AG04450 (cell line): ENCODE measurements at places on chromosomes 12 and 14.

- DNase-seq, result no peak
Measured at GRCh38 chr12:118060301-118061010, 523 bp downstream of the WSB2 start.

- DNase-seq, result no peak
Measured at GRCh38 chr14:44763356-44763755, 198.4 kb downstream of the KLHL28 start.

DNA sequence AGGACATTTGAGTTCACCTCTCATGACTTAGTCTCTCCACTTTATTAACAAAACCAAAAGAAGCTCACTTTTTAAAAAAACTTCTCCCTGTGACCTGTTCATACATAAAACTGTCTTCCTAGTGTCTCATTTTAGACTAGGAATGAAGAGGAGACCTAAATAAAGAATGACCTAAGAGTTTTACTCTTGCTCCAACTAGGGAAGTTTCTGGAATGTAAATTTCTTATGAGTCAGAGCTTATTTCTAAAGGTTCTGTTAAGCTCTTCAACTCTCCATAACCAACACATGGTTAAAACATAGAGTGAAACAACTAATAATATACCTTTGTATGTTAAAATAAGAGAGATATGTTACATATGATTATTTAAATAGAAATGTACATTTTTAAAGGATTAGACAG, 369.8 kb downstream of the EMP1 start:
- no peak for DNase-seq

DNA sequence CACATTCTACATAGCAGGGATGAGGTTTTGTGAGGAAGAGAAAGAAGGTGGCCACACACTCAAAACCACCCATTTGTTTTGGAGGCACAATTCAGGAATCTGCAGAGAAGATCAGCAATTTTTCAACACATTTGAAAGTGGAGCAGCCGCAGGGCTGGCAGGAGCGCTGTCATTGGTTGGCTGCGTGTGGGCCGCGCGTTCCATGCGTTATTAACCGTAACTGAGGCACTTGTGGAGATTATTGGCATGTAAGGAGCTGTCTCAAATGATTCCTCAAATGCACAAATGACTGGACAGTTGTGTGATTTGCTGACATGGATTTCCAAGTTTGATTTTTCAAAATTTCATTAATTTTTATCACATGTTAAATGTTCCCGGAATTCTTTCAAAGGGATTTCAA, 318.5 kb downstream of the TMEM132D start:
- no peak for DNase-seq

DNA sequence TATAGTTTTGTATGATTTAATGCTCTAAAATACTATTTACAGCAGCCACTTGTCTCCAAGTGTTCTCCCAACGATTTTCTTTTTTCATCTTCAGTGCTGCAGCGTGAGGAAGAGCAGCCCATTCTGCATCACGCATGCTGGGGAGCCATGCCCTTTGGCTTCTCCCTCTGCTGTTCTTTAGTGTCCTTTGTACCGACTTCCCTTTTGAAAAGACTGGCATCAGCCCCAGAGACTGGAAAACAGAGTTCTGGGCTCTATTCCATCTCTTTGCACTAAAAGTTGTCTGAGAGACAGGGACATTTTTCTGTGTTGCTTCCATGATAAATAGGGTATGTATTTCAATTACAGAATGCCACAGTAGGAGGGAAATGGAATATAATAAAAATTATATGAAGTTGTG, 105.1 kb downstream of the RERG start:
- no peak for DNase-seq

GRCh38 chr14:96926001-96926400, 128.8 kb downstream of the VRK1 start:
- DNase-seq, result no peak

DNA sequence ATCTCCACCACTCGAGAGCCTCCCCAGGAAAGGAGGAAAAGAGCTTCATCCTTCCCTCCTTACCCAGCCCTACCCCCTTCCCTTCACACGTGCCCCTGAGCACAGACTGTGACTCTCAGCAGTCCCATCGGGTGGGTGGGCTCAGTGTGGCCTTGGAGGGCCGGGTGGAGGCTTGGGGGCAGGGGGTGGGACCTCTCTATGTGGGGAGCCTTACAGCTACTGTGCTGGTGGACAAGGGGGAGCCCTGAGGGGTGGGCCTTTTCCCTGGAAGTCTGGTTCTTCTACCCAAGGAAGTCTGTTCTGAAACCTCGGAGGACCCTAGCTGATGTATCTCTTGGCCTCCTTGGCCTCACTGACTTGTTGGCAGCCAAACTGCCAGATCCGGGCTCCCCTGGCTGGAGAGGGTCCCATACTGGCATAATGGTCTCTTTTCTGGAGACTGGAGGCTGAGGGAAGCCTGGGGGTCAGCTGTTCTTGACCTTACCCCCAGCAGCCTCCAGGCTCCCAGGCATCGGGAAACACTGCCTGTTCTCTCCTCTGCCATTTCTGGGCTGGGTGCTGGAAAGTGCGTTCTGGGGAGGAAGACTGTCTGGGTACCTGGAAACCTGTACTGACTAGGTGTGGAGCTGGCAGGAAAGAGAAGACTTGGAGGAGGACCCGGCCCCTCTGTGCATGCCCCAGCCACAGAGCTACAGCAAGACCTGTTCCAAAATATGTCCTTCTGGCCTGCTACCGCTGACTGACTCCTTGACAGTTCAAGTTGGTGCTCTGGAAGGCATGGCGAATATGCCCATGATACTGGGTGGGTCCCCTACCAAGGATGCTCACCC, 7.6 kb downstream of the VASH1 start:
- DNase-seq, result no peak

DNA sequence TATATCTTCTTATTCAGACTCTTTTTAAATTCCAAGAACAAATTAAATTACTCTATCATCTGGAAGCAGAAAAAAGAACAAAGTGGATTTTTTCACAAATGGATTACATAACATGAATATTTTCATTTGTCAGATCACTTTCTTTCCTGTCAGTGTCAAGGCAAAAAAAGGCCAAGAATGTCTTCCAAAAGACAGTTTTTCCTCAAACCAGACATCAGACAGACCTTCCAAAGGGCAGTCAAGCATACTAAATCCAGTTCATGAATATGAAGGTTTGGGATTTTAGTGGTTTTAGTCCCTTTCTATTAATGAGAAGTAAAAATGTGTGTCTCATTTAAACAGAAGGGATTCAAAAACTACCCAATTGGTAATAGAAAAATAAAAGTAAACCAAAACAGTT, 336.0 kb downstream of the CEP128 start:
- DNase-seq, result no peak

- DNase-seq, result no peak
Measured at GRCh38 chr12:16564675-16565074, 41.3 kb downstream of the LMO3 start.

GRCh38 chr12:101267111-101267510, 12.8 kb upstream of the UTP20 start:
- DNase-seq, result no peak

DNA sequence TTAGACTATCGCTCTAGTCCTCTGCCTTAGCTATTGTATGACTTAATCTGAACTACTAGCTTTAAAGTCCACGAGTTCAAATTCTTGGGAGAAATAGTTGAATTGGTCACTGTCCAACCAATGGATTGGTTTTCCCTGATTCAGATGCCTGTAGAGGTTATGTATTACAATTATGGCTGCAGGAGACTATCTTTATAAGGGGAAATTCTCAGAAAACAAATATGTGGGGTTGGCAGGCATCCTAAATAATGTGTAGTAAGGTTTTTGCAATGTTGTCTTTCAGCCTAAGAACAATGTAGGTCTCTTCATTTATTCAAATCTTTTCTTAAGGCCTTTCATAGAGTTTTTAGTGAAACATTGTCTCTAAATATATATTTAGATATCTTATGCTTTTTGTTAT, 26.9 kb downstream of the MYRFL start:
- no peak for DNase-seq

- DNase-seq, result no peak
Measured at GRCh38 chr12:91103624-91104023, 7.7 kb downstream of the LUM start.

DNA sequence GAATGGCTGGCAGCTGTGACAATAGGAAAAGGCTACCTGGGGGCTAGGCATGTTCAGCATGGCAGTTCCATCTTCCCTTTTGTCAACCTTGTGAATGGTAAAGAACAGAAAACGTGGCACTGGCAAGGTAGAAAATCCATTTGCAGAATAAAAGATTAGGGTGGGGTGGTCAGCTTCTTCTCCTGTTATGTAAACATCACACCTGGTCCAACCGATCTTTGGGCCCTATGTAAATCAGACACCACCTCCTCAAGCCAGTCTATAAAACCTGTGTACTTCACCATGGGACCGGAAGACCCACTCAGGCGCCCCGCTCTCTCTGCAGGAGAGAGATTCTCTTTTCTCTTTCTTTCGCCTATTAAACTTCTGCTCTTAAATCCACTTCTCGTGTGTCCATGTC, 19.6 kb upstream of the TMEM30B start:
- no peak for DNase-seq

DNA sequence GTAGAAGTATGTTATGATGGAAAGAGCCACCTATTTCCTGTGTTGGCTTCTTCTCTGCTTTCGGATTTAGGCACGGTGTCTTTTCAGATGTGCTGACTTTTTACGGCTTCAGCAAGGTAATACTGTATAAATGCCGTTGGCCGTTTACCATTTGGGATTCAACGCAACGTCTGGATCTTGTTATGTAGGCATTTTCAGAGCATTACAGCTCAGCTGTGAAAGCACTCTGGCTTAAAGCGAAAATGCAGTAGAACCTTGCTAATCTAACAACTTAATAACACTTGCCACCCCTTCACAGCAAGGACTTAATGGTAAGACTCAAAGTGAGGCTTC, 229.9 kb downstream of the EFCAB11 start:
- no peak for DNase-seq

- no peak for DNase-seq
Measured at GRCh38 chr12:92248977-92249376, 103.3 kb upstream of the BTG1 start.

DNA sequence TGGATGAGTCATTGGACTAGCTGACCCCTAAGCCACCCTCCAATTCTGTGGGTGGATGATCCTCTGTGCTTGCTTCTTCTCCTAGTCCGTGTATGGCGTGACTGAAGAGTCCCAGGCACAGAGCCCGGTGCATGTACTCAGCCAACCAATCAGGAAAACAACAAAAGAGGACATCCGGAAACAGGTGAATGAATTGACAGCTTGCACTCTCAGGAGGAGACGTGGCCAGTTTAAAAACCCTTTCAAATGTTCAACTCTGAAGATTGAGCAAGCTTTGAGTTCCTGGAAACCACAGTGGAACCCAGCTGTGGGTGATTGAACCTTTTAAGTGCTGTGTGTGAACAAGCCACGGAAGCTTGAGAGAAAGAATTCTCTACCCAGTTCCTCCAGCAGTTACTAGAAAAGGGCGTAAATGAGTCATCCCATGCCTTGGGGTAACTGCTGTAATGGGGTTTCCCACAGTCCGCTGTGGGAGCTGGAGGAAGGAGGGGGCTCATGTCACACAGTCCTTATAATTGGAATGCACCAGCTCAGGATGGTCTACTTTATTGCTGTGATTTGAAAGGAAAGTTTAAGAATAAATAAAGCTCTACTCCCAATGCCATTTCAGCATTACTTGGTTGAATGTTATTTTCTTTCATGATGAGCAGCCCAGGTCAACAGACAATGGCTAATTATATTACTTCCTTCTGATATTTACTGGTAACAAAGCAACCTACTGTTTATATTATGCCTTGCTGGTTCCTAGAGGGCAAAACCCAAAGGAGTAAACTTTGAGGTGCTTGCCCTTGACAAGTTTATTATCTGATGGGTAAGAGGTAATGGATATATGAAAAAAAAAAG, 417.0 kb downstream of the DPF3 start:
- no peak for DNase-seq

GRCh38 chr12:40310211-40310610, 85.4 kb downstream of the LRRK2 start:
- DNase-seq, result no peak

- no peak for DNase-seq
Measured at GRCh38 chr12:67520606-67521005, 127.9 kb upstream of the DYRK2 start.

- no peak for DNase-seq
Measured at GRCh38 chr12:122866379-122866778, 29.5 kb downstream of the VPS37B start.

GRCh38 chr12:122374707-122375106, 47.8 kb downstream of the CLIP1 start:
- no peak for DNase-seq

- no peak for DNase-seq
Measured at GRCh38 chr14:69181491-69181890, 9.8 kb upstream of the EXD2 start.

GRCh38 chr14:74083784-74084276, 423 bp downstream of the ALDH6A1 start:
- DNase-seq, result no peak
